ENCODE measurements at places on chromosomes 7 and 10.

DNA sequence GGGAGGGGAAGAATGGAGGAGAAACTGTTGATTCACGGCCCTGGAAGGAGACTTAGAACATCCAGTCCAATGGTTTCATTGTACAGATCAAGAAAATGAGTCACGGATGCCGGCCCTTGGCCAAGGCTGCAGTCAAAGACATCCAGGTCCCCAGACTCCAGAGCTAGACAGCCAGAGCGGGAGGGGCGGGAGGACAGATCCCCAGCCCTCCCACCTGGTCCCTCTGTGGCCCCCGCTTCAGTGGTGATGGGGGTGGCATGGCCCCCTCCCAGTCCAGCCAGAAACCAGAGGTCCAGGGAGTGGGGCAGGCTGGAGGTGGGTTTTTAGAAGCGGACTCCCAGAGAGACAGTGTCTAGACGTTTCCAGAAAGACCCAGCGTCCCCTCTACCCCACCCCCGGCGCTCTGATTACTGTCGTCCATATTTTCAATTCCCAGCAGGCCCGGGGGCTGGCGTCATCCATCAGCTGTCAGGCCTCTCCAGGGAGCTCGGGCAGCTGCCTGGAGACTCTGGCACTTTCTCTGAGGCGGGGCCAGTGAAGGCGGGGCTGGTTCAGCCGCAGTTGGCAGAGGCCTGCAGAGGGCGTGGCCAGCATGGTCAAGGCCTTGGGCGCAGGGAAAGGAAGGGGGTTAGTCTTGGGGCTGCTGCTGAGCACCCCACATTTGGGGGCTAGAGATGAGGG, 8.0 kb upstream of the HSPB1 start:
- DNase-seq, result no peak

GRCh38 chr10:91415816-91416215, 5.7 kb downstream of the HECTD2 start:
- no peak for DNase-seq

- no peak for DNase-seq
These were observed 149.3 kb downstream of the TCERG1L start for GRCh38 chr10:131162211-131162610.

DNA sequence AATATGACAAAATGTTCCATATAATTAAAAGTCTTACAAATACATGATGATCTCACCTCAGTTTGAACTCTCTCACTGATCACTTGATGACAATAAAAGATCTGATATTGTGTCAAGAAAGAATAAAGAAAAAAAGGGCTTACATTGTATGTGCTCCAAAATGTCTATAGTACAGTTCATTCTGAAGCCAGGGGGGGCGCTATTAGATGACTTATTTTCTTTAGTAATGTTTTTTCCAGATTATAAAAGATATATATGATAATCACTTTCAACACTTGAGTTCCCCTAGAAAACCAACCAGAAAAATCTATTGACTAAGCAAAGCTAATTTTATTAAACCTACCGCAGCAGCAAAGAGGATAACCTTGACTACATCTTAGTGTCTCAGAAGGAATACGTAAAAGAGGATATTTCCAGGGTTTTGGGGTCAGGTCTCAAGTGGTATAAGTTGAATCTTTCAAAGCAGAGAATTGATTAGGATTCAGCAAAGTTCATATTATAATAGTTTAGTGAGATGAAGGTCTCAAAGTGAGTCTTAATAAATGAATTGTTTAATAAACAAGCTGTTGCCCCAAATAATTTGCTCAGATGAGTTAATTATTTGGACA, 55.8 kb downstream of the PTN start:
- no peak for DNase-seq

DNA sequence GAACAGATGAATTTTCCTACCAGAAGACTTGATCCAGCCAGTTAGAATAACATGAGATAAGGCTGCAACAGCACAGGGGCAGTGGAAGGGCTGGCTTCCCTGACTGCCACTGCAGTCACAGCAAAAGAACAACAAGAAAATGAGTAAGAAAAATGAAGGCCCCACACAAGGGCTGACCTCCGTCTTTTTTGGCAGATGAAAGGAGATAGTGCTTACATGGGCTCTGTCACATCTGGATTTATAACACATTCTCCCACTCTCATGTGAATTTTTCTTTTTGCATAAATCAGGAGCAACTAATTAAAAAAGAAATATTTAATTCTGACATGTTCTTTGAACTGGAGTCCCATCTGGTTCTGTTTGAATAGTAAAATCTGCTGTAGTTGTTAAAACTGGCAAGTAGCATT, 99.6 kb downstream of the NRP1 start:
- DNase-seq, result no peak

DNA sequence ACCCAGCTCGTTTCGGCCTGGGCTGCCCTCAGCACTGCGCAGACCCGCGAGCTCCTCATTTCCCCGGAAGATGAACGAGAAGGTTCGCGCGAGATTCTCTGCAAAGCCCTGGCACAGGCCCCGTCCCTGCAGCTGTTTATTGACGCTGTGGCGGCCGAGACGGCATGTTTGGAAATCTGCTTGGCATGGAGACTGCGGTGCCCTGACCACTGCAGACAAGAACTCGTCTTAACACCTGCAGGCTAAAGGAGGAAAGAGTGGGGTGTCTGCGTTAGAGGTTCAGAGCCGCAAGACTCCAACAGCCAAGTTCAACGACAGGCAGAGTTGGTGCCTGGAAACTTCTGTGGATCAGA, 125.6 kb downstream of the DNAJB6 start:
- no peak for DNase-seq

GRCh38 chr7:78007231-78007630, 208.7 kb downstream of the PHTF2 start:
- DNase-seq, result no peak

- DNase-seq, result no peak
These were observed 114.0 kb upstream of the COBL start for GRCh38 chr7:51430480-51431086.

GRCh38 chr10:109386101-109386500, 537.2 kb downstream of the XPNPEP1 start:
- DNase-seq, result no peak

- no peak for DNase-seq
These were observed 22.7 kb downstream of the WIPI2 start for GRCh38 chr7:5212633-5213285.

DNA sequence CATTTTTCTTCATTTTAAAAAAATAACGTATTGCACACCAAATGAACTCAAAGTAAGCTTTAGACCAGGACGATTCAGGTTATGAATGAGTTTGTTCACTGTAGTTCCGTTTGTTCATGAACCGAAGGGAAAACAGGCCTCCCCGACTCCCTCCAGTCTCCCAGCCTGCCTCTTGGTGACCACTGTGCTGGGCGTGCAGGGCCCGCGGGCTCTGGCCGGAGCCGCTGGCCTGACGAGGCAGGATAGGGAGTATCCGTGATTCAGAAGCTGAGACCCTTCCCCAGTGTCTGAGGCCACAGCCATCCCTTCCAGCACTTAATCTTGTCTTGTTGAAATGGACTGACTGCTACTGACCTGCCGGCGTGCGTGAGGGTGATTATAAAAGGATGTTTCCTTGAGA, 30.8 kb upstream of the SH2B2 start:
- no peak for DNase-seq

- no peak for DNase-seq
These were observed 107.3 kb downstream of the NKX6-2 start for GRCh38 chr10:132678436-132679216.

GRCh38 chr10:14611968-14612693, 162.6 kb downstream of the FAM107B start:
- DNase-seq, result no peak

DNA sequence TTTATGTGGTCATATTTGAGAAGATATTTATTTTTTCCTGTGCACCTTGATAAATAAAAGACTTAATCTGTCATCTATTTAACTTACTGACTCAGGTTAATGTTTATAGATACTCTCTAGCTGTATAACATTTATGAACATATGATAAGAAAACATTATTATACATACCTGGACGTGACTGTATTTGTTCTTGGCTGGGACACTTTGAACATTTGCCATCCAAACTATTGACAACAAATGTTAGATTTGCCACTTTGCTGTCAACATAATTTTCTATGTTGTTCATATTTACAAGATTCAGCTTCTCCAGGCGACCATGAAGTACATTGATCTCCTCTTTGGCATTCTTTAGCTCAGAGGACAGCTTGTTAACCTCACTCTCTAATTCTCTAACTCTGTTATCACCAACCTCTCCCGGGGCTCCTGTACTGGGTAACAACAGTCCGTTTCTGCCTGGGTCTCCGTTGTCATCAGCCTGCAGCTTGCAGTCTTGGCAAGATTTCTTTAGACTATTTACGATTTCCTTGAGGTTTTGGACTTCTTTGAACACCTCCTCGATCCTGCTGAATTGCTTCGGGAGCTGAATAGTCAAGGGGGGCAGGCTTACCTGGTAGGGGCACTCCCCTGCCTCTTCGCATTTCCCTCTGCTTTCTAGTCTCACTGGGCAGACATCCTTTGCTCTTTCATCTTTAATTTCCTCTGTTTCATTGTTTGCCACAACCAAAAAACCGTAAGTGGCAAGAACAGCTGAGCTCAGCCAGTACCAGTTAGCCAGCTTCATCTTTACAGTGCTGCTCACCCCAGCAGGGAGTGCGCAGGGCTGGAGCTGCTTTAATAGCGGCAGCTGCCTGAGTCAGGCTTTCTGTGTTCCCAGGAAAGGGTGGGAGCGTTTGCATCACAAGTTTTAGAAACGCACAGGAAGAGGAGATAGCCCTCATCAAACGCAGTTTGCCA, at the start of gene FGL2:
FGL2 (minus strand) TSS at position 807 of the 954 bp plus-strand sequence; CDS start at position 781, 26 bp downstream.
- DNase-seq, result no peak

DNA sequence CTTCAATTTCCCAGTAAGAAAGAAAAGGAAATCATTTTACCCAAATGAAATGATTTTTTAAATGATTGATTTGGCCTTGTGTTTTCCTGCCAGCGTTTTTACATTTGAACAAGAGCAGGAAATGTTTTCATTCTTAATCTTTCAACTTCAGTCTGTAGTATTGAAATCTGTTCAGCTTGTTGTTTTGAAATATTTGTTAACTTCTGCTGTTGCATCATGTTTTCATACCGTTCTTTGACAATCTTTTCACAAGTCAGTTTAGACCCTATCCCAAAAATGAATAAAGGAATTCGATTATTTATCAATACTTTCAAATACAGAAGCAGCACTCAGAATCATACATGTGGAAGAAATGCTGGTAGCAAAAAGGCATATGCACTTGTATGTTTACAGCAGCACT, 8.1 kb downstream of the SFR1 start:
- DNase-seq, result no peak

DNA sequence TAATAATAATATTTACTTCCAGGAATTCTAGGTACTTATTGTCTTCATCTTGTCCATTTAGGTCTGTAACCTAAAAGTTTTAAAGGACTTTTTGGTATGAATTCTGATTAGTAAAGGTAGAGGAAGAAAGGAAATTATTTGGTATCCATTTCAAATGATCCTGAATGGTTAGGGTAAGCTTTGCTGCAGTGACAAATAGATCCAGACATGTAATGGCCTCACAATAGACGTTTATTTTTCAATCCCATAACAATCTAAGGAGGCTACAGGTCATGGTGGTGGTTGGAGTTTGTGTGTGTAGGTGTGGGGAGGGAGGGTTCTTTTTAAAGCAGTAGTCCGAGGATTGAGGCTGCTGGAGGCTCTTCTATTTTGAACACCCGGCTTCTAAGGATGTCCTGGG, 5.3 kb downstream of the FBH1 start:
- no peak for DNase-seq

DNA sequence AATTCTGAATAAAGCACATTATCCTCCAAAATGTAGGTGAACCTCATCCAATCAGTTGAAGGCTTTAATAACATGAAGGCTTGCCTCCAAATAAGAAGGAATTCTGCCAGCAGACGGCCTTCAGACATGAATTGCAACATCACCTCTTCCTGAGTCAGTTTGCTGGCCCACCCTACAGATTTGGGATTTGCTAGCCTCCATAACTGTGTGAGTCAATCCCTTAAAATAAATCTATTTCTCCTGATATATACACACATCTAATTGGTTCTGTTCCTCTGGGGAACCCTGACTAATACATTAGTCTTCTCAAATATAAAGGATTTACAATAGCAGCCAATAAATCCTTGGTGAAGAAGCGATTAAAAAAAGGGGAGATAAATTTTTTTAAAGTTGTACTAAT, 34.8 kb upstream of the OSBPL3 start:
- DNase-seq, result no peak

GRCh38 chr10:44827431-44828006, 83.6 kb upstream of the TMEM72 start:
- no peak for DNase-seq

GRCh38 chr10:21272643-21273399, 252.7 kb downstream of the SKIDA1 start:
- no peak for DNase-seq

DNA sequence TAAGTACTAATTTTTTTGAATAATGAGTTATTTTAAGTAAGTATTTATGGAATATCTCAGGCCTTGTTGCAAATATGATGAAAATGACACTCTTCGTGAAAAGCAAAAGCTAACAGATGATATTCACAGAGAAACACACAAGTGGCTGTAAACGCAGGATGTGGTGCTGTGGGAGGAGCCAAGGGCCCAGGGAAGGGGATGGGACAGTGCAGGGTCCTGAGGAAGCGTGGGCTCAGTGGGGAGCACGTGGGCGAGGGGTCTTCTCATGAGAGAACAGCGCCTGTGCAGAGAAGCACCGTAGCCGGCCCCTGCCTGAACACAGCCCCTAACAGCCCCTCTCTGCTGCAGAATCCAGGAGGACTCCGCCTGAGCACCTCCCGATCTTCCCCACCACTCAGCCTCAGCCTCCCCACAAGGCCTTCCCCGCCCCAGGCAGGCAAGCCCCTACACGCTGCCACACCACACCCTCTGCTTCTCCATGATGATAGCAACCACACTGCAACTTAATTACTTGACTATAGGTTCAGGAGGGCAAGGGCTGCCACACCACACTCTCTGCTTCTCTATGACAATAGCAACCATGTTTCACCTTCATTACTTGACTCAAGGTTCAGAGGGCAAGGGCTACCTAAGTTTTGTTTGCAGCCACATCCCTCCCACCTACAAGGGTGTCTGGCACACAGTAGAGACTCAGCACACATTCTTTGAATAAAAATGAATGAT, 152.6 kb upstream of the RNF32 start:
- DNase-seq, result no peak

GRCh38 chr7:143383642-143383957, 2.5 kb downstream of the ZYX start:
- no peak for DNase-seq

DNA sequence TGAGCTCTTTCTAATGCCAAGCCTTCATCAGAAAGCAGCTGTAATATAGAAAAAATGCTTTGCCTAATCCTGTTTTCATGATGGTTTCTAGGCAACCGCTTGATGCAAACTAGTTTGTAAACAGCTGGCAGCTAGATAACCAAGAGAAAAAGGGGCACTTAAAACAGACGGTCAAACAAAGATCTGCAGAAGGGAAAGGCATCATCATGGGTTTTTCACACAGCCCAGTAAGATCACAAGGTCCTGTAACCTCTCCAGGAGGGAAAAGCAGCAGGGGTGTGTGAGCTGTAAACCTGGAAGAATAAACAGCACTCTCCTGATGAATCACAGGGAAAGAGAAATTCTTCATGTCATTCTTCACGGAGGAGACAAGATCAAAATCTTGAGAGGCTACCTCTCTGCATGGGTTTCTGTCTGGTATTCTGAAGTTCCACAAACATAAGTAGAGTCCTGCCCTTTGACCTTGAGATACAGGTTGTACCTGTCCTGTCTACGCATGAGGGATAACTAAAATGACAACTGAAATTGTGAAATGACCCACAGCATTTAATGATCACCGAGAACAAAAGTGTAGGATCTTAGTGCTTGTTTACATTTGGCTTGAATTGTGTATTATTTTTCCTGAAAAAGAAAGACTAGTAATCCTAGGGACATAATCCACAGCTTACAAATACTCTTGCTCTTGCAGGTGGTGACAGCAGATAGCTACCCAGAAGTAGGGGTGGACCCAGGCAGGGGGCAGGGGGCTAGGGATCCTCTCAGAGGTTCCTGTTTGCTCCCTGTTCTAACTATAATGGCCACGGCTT, 48.0 kb downstream of the CREB3L2 start:
- DNase-seq, result no peak
